NCI-H446 treated with DMSO at 0.1 percent for 48 hours (cell line): ENCODE measurements at places on chromosomes 5 and 9.
A peak's percentile ranks its signal among the peaks of the same experiment; 100 is the strongest.

DNA sequence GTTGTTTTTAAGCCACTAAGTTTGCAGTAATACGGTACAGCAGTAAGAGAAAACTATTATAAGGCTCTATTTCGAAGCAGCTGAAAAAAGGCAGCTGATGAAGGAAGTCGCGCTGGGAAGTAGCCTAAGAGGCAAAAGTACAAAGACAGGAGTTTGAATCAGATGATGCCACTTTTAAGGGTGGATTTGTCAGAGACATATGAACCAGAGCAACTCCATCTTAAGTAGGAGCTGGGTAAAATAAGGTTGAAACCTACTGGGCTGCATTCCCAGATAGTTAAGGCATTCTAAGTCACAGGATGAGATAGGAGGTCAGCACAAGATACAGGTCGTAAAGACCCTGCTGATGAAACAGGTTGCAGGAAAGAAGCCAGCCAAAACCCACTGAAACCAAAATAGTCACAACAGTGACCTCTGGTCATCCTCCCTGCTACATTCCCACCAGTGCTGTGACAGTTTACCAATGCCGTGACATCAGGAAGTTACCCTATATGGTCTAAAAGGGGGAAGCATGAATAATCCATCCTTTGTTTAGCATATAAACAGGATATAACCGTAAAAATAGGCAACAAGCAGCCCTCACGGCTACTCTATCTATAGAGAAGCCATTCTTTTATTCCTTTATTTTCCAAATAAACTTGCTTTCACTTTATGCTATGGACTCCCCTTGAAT, 91.8 kb upstream of the PRSS3 start:
- no peak for DNase-seq

DNA sequence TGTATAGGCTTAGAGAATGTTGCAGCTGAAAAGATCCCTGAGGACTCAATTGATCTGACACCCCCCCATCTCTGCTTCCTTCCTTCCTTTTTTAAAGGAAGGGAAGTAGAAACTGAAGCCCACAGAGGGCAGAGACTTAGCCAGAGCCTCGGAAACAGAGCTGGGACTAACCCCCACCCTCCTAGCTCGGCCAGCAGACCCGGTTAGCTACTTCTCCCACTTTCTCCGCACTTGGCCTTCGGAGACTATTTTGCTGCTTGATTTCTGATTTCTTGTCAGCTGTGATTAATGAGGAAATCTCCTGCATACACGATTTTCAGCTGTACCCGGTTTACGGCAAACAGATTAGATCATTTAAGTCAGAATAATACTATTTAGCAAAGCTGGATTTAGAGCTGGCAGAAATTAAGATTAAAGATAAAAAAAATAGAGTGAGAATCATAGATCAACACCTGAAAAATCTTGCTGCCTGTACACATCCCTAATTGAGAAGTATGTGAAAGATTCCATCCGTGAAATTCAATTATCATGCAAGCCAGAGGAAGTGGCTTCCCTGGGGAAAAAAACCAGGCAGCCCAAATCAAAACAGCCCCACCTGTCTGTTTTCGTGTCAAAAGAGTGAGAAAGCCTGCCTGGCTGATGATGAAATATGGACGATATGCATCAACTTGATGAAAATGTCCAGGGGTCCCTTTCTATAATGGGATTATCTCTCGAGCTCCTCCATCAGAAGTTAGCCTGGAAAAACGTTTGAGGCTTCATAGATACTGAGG, 159.5 kb upstream of the SHB start:
- DNase-seq, result no peak

GRCh38 chr9:136225366-136225747, 20.3 kb downstream of the QSOX2 start:
- no peak for DNase-seq

DNA sequence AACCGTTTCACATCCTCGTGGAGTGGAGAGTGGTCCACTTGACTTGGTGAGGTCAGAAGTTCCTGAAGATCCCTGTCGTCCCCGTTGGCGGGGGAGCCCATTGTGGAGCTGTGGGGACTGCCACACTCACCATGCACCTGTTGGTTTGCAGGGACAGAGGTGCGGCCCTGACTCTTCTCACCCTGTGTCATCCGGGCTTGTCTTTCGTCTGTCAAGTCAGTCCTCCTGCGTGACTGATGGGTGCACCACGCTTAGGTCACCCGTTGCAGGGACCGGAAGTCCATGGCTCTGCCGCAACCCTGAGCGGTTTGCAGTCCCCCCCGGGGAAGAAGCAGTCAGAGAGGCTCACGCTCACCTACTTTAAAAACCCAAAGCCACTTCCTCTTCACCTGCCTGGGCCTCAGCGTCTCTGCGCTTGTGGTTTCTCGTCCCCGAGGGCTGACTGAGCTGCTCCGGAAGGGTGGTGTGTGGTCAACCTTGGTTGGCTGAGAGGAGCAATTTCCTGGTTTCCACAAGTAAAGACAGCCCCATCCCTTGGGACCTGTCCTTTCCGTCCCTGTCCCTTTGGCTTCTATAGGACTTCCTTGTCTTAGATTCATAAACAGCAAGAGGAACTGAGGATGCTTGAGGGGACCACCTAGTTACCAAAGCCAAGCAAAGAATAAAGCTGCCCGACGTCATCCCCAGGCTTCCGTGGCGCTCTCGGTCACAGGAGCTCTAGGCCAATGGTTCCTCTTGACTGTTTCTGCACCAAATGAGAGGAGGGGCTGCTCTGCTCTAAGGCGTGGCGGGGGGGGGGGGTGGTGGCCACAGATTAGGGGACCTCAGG, 53.2 kb downstream of the USP20 start:
- DNase-seq, result no peak

DNA sequence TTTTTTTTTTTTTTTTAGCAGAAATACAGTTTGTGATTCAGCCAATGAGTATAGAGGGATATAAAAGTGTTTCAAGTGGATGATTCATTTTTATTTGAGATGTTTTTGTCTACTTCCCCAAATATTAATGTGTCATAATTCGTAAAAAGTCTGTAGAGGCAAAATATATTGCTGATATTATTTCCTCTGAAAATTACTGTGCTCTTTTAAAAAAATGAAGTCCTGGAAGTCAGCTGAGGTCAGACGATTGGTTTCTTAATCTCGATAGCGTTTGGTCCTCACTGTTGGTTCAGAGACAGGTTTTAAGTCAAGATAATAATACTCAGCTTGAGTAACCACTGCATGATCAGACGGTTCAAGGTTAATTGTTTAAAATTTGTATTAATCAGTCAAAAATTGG, 19.5 kb downstream of the IL9 start:
- DNase-seq, result no peak

DNA sequence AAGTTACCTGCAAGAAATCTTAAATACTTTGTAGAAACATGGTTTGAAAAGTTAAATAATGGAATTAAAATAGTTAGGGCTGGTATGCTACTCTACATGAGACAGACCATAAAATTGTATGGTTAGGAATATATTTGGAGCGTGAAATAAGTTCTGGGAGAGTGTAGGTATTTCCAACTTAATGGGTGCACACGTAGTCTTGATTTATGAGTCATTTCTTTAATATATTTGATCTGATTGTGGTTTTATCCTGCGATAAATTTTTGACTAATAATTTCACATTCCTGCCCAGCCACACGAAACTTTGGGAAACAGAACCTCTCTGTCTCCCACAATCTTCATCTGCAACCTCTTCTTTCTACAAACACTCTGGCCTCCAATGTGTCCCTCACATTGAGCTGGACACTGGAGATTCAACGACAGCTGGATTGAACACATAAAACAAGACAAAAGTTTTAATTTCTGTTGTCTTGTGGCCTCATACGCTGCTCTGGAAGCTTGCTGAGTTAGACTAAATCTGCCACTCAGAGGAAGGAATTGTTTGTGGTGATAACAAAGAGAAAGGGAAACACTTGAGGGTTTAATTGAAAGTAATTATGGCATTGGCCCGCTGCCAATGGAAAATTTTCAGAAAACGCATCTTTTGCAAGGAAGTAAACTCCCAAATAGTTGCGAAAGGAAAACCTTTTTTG, 201.8 kb upstream of the ZNF608 start:
- DNase-seq, result no peak

DNA sequence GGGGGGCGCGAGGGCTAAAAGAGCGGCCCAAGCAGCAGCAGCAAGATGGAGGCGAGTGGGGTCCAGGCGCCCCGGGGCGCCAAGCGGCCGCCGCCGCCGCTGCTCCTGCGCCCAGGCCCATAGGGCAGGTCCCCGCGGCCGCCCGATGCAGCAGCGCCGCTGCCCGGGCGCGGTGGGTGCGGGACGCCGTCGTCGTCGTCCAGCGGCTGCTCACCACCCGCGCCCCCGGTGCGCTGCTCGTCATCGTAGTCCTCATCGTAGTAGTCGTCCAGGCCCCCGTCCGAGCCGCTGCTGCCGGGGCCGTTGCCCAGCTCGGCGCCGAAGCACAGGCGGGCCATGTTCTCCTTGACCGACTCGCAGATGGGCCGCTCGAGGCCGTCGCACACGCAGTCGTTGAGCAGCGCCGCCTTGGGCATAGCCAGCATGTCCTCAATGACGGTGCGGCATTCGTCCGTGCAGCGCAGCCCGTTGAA, 1.5 kb downstream of the GAS1 start:
- DNase-seq, result no peak

DNA sequence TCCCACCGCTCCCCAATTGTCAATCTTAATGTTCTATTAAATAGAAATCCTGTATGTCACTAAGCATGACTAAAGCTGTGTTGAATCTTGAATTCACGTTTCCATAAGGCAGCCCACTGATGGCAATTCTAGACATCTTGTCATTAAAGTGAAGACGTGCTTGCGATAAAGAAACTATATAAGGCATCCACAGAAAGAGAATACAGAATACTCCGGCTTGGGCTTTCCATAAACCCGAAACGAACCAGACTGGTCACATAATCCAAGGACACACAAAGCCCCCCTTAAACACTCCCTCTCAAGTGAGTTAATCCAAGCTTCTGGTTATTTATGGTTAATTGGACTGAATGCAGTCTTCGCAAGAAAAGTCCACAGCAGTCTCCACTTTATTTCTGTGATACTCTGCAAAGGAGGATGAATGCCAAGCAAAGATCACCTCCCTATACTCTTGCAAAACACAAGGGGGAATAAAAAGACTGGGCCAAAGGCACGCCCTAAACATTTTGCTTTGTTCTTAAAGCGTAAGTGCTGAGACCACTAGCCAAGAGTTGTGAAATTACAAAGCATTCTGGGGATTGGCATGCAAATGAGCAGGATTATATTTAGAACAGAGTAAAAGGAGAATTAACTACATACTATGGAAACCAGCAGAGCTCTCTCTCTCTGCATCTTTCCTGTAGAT, 54.7 kb downstream of the DPYSL3 start:
- DNase-seq, result peak; percentile 79

DNA sequence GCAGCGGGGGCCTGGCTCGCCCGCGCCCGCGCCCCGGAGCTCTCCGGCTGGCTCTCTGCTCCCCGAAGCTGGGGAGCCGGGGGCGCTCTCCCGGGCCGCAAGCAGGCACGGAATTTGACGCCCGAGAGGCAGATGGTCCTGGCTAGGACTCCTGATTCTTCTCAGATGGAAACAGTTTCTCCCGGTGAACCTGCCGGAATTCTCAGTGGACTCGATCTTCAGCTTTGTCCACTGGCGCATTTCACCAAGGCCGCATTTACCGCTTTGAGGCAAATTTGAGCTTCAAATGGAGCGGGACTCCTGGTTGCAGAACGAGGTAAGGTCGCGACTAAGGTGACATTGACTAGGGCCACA, 305.7 kb upstream of the KCNN2 start:
- DNase-seq, result no peak

GRCh38 chr5:32022638-32023037, 151.5 kb downstream of the GOLPH3 start:
- no peak for DNase-seq

- no peak for DNase-seq
Observed at GRCh38 chr5:137075163-137075970, 423.8 kb downstream of the SPOCK1 start.

- DNase-seq, result no peak
Observed at GRCh38 chr9:26391036-26391435, 501.6 kb downstream of the CAAP1 start.

DNA sequence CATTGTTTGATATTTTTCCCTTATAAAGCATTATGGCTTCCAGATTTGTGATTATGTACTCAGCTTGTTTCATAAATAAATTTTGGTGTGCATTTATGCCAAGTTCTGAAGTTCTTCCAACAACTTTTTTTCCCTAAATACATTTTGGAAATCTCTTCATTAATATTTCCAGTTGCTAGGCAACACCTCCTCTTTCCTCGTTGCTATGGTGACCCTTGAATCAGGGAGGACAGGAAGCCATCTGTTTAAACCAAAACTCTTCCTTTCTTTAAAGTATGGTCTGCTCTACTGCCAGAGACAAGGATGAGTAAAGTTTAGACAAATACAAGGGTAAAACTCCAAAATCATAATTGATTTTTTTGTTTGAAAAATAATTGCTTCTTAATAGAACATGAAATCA, 779.3 kb downstream of the CDH9 start:
- peak; percentile 75 for DNase-seq

DNA sequence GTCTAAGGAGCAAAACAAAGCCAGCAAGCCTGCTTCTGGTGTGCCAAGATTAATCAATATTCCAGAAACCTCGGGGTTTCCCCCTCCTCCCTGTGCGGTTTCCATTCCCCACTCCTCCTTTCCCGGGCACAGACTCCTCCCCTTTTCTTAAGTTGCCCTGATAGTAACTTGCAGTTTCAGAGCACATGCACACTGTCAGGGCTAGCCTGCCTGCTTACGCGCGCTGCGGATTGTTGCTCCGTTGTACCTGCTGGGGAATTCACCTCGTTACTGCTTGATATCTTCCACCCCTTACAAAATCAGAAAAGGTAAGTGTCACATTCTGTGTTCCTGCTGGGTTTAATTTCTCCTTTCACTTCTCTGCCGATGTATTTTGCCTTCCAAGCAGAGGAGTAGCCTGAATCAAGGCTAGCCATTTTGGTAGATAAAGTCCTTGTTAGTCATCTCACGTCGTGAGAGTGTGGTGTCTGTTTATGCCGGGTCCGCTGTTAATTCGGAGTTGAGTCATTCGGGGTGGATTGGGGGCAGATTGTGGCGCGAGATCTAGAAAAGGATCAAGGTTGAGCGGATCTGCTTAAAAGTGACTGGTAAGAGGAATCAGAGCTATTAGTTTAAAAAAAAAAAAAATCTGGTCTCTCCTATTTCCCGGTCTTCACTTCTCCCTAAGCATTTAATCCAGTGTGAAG, at the start of gene SLC1A3:
TSS of gene SLC1A3 (plus strand) at position 179 of the 686 bp plus-strand sequence. CDS start 1,818 bp downstream, outside the sequence.
- no peak for DNase-seq

DNA sequence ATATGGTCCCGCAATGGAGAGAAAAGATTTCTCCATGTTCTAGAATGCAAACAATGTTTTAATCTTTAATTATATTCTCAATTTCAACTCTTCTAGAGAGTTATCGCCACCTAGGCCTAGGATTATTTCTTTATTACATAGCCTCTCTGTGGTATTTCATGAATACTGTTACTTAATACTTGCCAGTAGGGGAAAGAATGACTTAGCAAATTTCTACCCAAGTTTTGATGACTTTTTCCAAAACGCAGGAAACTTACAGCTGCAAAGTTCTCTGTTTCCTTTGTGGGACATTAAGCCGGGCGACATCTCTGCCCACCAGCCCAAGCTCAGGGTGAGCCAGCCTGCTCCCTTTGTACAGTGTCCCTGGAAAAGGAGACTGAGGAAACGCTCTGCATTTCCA, 73.8 kb downstream of the MED27 start:
- no peak for DNase-seq
